ENCODE measurements at places on chromosomes 5 and 9.

DNA sequence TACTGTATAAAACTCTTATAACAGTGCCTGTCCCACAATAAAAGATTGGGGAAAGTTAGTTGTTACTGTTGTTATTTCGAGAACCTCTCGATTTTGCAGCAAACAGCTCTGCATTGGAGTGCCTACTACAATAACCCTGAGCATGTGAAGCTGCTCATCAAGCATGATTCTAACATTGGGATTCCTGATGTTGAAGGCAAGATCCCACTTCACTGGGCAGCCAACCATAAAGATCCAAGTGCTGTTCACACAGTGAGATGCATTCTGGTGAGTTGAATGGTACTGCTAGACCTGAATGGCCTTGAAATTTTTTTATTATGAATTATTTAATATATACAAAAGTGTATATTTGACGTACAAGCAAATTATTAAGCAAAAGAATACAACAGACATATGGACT, 123.2 kb downstream of the TEX10 start:
- no peak for DNase-seq

DNA sequence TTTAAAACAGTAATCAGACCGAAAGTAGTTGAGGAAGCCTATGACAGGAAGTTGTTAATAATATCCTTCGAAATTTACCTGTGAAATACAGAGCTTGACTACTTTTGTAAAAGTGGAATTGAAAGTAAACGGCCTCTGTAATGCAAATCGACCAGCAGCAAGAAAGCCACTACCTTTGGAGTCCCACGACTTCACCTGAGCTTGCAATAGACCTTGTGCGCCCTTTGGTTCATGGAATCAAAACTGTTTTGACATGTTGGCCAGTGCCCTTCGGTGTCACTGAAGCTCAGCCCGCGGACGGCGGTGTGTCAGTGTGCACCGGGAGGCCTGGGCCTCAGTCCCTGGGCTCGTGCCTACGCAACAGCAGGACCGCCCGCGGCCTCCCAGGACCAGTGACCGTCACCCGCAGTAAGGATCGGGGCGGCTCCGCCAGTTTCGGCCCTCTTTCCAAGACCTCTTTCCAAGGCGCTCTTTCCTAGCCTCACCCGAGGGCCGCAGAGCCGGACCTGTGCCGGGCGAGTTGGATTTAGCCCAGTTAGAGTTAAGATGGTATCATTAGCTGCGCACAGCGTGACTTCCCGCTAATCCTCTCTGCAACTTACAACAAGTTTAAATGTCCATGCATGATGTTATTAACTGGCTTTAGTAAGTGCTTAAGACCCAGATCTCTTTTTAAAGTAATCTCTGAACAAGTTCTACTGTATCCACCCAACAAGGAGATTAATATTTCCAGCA, 223.3 kb downstream of the MEF2C start:
- no peak for DNase-seq

DNA sequence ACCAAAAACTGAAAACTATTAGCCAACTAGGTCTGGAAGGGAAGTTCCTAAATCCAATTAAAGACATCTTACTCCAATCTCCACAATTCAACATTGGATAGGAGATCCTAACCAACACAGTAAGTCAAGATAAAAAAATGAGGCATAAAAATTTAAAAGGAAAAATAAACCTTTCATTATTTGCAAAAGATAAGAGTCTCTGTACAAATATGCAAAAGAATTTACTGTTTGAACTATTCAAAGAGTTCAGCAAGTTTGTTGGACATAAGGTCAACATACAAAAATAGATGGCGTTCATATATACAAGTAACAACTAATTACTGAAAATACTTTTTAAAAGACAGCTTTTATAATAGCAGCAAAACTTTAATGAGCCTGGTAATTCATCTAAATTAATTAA, 3.1 kb upstream of the FREM1 start:
- DNase-seq = no peak

DNA sequence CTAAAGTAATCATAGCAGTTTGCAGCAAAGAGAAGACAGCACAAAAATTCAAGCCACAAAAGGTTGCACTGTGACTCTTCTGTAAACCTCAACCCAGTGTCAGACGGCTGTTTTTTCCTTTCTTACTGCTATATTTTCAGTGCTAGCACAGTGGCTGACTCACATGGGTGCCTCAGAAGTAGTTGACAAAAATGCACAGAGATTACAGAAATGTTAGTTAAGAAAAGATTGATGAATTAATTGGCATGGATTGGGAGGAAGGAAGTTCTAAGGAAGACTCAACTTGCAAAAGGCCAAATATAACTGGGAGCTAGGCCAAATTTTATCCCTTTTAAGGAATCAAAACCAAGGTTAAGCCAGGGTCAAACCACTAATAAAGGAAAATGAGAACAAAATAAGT, 43.7 kb upstream of the ITGA1 start:
- no peak for DNase-seq

DNA sequence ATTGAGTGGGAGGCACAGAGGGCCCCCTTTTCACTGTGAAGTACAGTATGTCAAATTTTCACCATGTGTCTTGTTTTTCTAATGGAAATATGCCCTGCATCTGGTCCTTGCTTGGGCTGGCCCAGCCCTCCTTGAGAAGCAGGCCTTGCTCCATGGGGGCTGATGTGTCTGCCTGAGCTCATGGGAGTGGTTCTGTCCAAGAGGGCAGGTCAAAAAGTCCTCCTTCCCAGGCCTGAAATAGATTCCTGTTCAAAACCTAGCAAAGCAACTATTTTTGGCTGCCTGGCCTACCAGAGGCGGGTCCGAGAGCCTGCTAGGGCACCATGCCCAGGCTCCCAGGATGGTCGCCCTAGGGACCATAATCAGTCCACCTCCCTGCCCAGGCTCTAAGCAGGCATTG, 40.5 kb upstream of the NEURL1B start:
- no peak for DNase-seq

- no peak for DNase-seq
Measured at GRCh38 chr9:4831944-4832343, 39.2 kb downstream of the RCL1 start.

- no peak for DNase-seq
Measured at GRCh38 chr9:122387536-122387935, 16.7 kb downstream of the PTGS1 start.

DNA sequence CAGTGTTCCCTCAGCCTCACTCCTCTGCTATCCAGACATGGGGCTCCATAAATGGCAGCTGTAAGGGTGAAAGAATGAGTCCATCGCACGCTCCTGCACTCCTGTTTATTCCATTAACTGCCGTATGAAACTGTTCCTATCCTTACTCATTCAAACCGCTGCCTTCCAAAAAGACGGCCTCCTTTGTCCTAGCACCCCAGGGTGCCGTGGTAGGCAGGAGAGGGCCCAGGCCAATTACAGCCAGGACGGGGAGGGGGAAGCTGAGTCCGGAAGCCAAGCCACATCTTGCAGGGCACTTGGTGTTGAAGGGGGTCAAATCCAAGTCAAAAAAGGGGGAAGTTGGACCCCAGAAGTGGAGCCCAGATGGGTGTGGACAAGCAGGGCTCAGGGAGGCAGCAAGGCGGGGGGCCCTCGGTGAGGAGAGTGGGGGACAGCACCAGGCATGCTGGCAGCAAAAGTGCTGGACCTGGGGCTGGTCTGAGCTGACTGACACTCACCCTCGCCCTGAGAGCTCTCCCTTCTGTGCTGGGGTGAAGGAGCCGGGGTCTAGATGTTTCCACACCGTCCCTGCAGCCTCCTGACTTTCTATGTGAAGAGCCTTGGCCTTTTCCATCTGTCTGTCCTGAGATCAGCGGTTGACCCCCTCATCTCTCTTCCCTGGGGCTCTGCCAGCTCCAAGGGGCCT, 63.3 kb downstream of the COL23A1 start:
- no peak for DNase-seq

- DNase-seq = no peak
Measured at GRCh38 chr9:129052592-129052991, 16.2 kb downstream of the MIGA2 start.

- DNase-seq = no peak
Measured at GRCh38 chr5:125526966-125527365, 780.5 kb upstream of the ZNF608 start.

DNA sequence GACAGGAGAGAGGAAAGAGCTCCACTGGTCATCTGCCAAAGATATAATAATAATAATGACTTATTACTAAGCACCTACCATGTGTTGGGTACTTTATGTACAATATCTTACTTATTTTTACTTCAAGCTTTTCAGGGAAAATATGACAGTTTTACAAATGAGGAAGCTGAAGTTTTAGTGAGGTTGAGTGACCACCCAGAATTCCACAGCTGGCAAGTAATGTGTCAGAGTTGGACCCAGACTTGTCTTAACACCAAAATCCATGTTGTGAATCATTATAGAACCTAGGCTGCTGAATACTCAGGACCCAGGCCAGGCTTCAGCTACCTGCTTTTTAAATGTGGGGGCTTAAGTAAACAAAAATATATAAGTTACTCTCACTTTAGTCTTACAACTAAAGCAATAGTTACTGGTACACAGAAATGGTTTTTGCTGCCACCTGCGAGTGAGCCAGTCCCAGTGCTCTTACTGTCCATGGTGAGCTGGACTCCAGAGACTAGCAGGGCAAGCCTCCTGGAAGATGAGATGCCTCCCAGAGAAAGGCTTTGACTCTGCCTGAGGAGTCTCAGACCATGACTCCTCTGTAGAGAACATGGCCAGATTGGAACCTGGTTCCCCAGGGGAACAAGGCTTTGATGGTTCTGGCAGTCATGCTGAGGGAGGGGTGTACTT, 29.9 kb downstream of the RUSC2 start:
- DNase-seq = no peak

GRCh38 chr5:68200288-68200687, 15.3 kb upstream of the PIK3R1 start:
- DNase-seq = no peak

- DNase-seq = no peak
Measured at GRCh38 chr5:60888359-60889061, 44.4 kb upstream of the ELOVL7 start.

DNA sequence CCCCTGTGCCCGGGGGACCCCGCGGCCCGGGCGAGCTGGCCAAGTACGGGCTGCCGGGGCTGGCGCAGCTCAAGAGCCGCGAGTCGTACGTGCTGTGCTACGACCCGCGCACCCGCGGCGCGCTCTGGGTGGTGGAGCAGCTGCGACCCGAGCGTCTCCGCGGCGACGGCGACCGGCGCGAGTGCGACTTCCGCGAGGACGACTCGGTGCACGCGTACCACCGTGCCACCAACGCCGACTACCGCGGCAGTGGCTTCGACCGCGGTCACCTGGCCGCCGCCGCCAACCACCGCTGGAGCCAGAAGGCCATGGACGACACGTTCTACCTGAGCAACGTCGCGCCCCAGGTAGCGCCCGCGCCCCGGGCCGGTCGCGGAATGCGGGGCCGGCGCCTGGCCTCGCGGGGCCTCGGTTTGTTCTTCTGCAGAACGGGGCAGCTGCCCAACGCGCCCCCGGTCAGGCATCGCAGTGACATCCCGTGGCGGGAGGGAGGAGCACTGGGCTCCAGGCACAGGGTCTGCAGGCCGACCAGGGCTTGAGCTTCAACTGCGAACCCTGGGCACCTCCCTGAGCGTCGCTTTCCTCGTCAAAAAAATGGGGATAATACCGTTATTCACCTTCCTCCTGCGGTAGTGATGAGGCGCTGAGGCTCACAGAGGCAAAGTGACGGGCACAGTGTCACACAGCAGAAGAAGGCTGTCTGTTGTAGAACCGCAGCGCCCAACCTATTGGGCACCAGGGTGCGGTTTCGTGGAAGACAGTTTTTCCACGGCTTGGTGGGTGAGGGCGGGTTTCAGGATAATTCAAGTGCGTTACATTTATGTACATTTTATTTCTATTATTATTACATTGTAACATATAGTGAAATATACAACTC, 777 bp downstream of the ENDOG start:
- peak; percentile 60 for DNase-seq

GRCh38 chr5:89315286-89316100, 432.5 kb upstream of the MEF2C start:
- DNase-seq = no peak

- DNase-seq = no peak
Measured at GRCh38 chr9:105963343-105964099, 269.2 kb downstream of the TMEM38B start.

GRCh38 chr9:98168941-98169488, 23.4 kb downstream of the CORO2A start:
- no peak for DNase-seq

DNA sequence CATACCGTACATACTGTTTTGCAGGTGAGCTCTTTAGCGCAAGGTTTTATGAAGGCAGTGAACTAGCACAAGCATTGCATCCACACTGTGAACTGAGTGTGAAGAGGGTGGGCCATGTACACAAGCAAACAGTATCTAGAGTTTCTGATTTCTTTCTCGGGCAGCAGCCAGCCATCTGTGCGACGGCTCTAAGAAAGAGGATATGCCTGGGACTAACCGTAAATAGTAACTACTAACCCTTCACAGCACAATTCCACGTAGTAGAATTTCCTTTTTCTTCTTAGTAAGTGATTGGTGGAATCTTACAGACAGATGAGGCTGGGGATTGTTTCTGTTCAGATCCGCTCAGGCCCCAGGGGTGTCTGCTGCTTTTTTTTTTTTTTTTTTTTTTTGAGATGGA, 89.0 kb downstream of the DRD1 start:
- DNase-seq = no peak

DNA sequence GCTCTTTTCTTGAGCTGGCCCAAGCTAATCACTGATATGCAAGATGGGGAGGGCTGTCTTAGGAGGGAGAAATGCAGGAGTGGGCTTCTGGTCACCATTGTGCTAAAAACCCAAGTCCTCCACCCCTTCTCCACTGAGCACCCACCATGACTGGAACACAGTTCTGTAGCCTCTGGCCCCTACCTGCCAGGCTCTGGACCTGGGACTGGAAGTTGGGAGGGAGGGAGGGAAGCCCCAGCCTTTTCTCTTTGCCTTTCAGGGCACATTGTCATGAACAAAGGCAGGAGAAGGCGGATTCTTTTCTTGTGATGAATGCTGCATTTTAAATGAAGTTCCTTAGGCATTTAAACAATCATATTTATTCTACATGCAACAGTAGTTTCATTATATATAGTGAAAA, 559.1 kb upstream of the TRPC7 start:
- no peak for DNase-seq

DNA sequence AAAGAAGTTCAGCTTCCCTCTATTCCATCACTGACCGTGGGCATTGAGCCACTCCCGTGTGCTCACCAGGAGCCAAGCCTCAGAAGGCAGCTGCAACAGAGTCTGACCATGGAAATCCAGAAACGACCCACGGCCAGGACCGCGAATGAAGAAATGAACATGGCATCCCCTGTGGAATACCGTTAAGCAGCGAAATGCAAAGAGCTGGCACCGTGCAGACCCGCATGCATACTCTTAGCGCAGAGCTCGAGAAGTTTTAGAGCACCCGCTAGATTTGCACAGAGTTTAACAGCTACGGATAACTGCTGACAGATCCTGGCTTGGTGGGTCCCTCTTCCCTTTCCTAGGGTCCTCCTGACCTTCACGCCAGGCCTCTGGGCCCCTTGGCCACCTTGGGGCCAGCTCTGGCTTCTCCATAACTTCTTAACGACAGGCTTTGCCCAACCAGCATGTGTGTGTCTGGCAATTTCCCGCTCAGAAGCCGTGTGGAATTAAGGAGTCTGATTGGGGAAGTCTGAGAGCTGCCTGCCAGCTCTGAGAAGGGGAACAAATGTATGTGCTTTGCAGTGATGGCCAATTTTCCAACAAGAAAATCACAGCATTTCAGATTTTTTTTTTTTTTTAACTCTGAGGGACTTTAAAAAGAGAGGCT, 75.3 kb upstream of the COL5A1 start:
- no peak for DNase-seq
